ENCODE measurements at places on chromosomes 7 and 10.

- DNase-seq = peak; percentile 55
These were observed 579 bp downstream of the RBM33 start for GRCh38 chr7:155644971-155645509.

- DNase-seq = no peak
These were observed 33.3 kb downstream of the A1CF start for GRCh38 chr10:50851884-50852671.

DNA sequence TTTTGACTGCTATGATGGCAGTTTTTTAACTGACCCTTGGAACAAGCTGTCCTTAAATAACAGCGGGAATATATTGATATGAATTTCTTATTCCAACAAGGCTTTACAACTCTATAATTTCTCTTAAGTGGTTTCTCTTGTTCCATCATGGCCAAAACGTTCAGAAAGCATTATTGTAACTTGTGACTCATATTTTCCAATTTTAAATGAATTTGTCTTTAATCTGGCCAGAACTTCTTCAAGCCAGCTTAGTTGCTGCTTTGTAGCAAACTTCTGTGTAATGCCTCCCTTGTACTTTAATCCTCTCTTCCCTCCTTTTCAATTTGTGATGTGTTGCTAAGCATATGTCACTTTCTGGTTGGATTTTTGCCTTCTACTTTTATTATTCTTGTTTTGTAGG, 271.9 kb downstream of the KIF20B start:
- DNase-seq = no peak

- no peak for DNase-seq
These were observed 72.3 kb upstream of the APBB1IP start for GRCh38 chr10:26365681-26366358.

GRCh38 chr10:3229815-3230214, 57.2 kb upstream of the PITRM1 start:
- no peak for DNase-seq

- no peak for DNase-seq
These were observed 197.5 kb downstream of the GPAM start for GRCh38 chr10:111986079-111986478.

- no peak for DNase-seq
These were observed 167.2 kb downstream of the EVX1 start for GRCh38 chr7:27409776-27410175.

DNA sequence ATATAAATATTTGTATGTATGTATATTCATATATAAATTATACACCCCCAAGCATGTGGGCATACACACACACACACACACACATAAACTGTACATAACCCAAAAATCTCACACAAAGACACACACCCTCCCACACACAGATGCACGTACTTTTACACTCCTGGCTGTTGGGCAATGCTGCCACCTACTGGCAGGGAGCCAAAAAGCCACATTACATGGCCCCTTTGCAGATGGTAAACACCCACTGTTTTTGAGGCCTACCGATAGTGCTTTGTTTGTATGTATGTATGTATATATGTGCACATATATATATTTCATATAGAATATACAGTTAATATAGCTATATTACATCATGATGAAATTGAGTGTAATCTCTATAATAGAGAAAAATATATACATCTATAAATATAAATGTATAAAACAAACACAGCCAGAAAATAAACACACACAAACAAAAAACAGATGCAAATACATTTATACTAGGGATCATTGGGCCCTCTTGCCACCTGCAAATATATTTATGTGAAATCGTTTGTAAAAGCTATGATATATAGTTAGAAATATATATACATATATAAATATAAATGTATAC, 120.1 kb upstream of the ACBD5 start:
- peak; percentile 65 for DNase-seq

Data from activated naive CD4-positive, alpha-beta T cell (primary cell).